ENCODE measurements at places on chromosomes 7 and 10. TPM values are rescaled to one million over a fixed set of nuclear protein-coding genes. Genes with fewer than 3 reads are reported as not detected.

The GOLGA7B gene
- total RNA-seq: 12.2 TPM

The DLG5 gene
- 2.8 TPM for total RNA-seq

DNA sequence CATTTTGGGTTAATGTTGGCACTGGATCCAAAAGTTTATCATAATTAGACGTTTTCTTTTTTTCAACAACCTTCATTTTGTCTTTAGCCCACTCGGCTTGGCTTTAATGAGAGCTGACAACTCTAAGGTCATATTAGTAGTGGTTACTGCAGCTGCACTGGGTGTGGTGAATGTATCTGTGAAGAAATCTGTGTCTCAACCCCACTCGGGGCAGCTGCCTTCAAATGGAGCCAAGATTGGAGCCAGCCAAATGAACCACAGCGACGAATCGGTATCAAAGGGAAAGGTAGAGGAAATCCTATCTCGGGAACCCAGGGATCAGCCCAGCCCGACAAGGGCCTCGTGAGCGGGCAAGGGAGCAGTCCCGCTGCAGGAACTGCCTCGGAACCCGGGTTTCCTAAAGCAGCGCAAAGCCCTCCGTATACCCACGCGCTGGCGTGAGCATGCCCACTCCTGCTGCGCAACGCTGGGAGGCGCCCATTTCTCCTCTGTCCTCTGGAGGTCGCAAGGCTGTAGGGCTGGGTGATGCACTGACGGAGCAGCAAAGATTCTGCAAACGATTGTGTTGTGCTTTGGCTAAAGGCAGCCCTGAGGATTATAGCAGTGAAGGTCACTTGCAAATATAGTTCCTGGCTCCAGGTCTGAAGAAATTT lies 98.7 kb upstream of the MBL2 start:
- no peaks in the 10 kb centered on the region for H3K27me3 ChIP-seq
- H3K4me1 ChIP-seq: no peaks in the 10 kb centered on the region
- no peak overlapping the region for H3K4me3 ChIP-seq

- H3K27ac ChIP-seq: no peak overlapping the region
- H3K4me1 ChIP-seq: no peaks in the 10 kb centered on the region
- no peaks in the 10 kb centered on the region for H3K36me3 ChIP-seq
- no peak overlapping the region for H3K4me3 ChIP-seq
Observed at GRCh38 chr10:10362800-10363199, 654.9 kb upstream of the CELF2 start.

The ANKRD1 gene
- total RNA-seq: not detected

The TMEM270 gene
- total RNA-seq: not detected

GRCh38 chr7:4093483-4093882 lies 588.6 kb upstream of the FOXK1 start:
- no peak overlapping the region for H3K4me3 ChIP-seq
- H3K27ac ChIP-seq: no peak overlapping the region
- peaks cover 33% of the 10 kb centered on the region for H3K4me1 ChIP-seq
- no peak for DNase-seq

The CYP17A1 gene
- not detected for total RNA-seq

The SPDYE16 gene
- total RNA-seq: 0.30 TPM

GRCh38 chr10:88835910-88836221 lies 15.8 kb downstream of the ANKRD22 start:
- H3K4me3 ChIP-seq: no peak overlapping the region
- peaks cover 5% of the 10 kb centered on the region for H3K36me3 ChIP-seq
- H3K27me3 ChIP-seq: no peaks in the 10 kb centered on the region
- no peak for DNase-seq
- no peak overlapping the region for H3K27ac ChIP-seq

DNA sequence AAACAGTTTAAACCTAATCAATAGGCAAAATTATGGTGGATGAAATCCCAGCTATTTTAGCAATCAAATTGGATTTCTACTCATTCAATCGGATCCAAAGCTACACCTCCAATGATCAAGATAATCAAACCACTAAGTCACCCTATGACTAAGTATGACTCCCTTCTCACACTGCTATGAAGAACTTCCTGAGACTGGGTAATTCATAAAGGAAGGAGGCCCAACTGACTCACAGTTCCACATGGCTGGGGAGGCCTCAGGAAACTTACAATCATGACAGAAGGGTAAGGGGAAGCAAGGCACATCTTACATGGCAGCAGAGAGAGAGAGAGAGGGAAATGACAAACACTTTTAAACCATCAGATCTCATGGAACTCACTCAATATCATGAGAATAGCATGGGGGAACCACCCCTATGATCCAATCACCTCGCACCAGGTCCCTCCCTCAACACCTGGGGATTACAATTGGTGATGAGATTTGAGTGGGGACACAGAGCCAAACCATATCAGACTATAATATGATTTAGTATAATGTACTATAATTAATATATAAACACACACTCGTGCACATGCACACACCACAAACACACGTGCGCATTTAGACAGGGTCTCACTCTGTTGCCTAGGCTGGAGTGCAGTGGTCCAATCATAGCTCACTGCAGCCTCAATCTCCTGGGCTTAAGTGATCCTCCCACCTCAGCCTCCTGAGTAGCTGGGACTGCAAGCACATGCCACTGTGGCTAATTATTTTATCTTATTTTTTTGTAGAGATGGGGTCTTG lies 213.6 kb upstream of the FOXK1 start:
- H3K27me3 ChIP-seq: no peaks in the 10 kb centered on the region
- no peaks in the 10 kb centered on the region for H3K4me1 ChIP-seq
- H3K36me3 ChIP-seq: no peaks in the 10 kb centered on the region
- no peak overlapping the region for H3K27ac ChIP-seq
- no peak for DNase-seq

All from activated CD4-positive, alpha-beta T cell treated with anti-CD3 and anti-CD28 coated beads, Interleukin-2, amount 10 ng/mL, durations not matched to agents 7 days and 5 days (primary cell).